C1 segment of cervical spinal cord (tissue), 14 donors: ENCODE measurements at places on chromosomes 3 and 15.

DNA sequence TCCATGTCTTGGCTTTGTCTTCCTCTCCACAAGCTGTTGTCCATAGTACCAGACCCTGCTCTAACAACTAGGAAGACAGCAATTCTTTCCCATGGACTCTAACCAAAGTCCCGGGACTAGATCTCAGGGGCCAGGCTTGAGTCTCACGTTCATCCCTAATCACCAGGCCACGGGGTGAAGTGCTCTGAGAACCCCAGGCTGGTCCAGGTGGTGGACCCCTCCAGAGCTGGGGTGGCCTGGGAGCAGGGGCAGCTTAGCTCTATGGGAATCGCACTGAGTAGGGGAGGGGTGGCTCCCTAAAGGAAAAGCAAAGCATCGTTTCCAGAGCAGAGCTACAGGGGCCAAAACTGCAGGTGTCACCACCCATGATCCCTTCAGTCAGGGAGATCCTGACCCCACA is 150.9 kb downstream of the TPRA1 start:
- no peak for DNase-seq

GRCh38 chr3:107992976-107993684 is 97.7 kb downstream of the CD47 start:
- DNase-seq, result no peak

GRCh38 chr15:100429116-100429728 is 87.4 kb upstream of the ADAMTS17 start:
- DNase-seq, result no peak

GRCh38 chr15:62455441-62455921 is 290.4 kb upstream of the C2CD4B start:
- DNase-seq, result peak; percentile 29

GRCh38 chr15:70219256-70219895 is 121.7 kb upstream of the TLE3 start:
- no peak for DNase-seq
